CD4-positive, alpha-beta T cell treated with Interleukin-6 for 4 hours (primary cell): ENCODE measurements at places on chromosomes 11 and 22.

DNA sequence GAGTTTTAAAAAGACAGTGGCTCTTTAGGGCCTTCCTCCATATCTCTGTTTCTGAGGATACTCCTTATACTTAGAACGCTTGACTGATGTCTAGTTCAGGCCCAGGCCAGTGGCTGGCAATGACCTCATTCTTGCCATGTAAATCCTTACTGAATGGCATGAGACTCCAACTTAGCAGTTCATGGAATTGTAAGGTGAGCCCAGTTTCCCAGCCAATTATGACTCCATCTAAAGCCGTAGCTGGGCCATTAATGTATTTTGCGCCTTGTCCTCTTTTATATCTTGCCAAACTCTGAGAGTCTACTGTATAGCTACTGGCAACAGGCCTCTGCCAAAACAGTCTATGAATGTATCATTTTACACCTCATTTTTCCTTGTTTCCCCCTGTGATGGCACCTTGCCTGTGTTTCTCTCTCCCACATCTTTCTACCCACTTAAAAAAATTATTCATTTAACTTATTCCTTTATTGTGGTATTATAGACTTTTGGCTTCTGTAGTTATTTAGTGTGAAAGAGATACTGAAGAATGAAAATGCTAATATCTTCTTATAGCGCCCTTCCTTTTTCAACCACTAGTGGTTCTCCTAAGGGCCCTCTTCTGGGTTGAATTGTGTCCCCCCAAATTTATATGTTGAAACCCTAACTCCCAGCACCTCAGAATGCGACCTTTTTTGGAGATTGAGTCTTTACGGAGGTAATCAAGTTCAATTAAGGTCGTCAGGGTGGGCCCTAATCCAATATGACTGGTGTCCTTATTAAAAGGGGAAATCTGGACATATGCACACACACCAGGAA, 67.4 kb downstream of the ZNRF3 start:
- DNase-seq: no peak

GRCh38 chr11:110089617-110090282, 3.4 kb upstream of the ZC3H12C start:
- DNase-seq: no peak

GRCh38 chr11:57514538-57515331, 767 bp downstream of the SLC43A1 start:
- DNase-seq: peak; percentile 67

GRCh38 chr11:13717331-13717730, 48.9 kb downstream of the FAR1 start:
- DNase-seq: no peak

DNA sequence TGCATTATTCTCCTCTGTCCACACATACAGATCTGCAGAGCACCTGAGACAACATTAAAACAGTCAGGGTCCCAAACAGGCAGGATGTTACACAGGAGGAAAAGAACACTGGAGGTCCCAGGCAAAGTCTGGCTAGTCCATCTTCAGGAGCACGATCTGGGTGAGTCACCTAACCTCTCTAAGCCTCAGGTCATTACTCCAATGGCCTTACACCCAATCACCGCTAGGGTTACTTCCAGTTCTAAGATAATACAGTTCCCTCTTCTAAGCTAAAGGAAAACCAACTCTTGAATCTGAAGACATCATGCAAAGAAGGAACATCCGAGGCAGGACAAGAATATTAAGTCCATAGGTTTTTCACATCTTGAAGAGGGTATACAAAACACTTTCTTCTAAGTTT, 24.5 kb downstream of the ASCC2 start:
- DNase-seq: no peak

GRCh38 chr11:109552376-109552775, 130.4 kb downstream of the C11orf87 start:
- no peak for DNase-seq

DNA sequence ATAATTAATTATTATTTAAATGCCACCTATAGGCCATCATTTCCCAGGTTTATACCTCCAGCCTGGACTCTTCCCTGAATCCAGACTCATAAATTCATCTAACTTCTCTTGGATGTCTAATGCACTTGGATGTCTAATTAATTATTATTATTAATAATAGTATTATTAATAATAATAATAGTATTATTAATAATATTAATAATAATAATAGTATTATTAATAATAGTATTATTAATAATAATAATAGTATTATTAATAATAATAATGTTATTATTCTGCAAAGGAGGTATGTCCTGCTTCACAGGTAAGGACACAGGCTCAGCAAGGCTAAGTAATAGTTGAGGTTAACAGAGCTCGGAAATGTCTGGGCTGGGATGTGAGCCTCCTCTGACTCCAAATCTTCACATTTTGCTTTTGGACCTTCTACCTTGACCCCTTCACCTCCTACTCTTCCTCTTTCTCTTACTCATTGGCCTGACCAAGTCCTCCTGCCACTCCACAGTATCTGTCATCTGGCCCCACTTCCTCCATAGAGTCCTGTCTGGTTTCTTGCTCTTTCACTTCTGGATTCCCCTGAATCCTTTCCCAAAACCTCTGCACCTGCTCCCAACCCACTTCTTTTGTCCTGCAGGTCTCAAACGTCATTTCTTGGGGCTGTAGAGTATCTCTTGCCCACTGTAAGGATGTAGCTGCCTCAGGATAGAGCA, 8.0 kb downstream of the RIBC2 start:
- no peak for DNase-seq

GRCh38 chr22:29674121-29674520, 45.7 kb upstream of the CABP7 start:
- DNase-seq: no peak

GRCh38 chr22:26170795-26171580, 1.7 kb downstream of the SEZ6L start:
- DNase-seq: no peak

GRCh38 chr22:35410663-35411034, 10.7 kb downstream of the MCM5 start:
- no peak for DNase-seq

GRCh38 chr11:3144296-3145205, 20.6 kb downstream of the OSBPL5 start:
- DNase-seq: no peak

DNA sequence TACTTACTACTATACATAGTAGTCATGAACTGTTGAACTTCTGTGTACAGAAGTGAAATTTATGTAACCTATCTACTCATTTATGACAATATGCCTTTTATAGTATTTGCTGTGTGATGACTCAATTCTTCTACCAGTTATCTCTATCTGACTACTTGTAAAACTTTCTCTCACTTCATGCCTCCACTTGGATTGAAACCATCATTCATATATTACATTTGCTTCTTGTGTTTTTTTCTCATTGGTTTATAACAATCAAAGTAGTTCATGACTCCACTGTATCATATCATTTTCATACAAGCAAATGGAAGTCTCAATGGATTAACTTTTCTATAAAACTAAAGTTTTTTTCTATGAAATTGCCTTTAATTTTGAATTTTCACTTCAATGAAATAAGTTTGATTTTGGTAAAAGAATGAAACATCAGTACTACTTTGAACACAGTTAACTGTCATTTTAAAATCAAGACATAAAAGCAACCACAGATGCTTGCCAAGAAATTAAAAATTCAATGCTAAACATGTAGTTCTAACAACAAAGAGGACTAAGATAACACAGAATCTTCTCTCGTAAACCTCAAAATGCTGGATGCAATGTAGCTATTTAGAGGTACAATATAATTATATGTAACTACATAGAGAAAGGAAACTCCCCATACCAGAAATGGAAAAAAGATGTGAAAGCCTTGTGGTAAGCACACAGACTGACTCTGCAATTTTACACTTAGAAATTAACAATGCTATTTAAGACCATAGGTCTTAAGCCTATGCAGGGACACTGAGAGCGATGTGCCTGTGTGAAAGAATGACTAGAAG, 27.6 kb upstream of the EXPH5 start:
- no peak for DNase-seq

DNA sequence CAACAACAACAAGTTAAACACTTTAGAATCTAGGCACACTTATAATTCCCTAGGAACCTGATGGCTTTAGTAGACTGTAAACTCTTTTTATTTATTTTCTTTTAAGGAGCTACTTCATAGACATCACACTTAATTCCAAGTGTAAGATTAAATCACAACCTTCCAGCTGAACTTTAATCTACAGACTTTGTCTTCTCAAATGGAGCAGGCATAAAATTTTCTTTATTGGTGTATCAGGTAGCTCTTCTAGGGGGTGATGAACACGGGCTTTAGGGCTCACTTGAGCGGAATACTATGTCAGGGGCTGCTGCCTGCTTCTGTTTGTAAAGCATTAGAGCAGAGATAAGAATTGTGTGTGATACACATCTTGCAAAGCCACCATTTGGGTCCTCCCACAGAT, 525.8 kb upstream of the FAT3 start:
- no peak for DNase-seq

DNA sequence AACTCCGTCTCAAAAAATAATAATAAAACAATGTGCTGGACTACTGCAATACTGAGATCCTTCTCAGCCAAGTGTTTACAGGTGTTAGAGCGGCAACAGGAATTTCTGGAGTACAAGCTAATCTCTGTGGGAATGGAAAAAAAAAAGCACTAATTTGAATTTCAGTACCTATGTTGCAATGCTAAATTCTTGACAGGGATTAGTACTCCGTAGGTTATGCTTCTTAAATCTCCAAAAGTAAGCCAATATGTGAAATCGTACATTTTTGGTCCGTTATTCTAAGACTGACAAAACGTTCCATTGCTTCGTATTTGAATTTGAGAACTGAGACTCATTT, 1.1 kb downstream of the ATL3 start:
- no peak for DNase-seq

DNA sequence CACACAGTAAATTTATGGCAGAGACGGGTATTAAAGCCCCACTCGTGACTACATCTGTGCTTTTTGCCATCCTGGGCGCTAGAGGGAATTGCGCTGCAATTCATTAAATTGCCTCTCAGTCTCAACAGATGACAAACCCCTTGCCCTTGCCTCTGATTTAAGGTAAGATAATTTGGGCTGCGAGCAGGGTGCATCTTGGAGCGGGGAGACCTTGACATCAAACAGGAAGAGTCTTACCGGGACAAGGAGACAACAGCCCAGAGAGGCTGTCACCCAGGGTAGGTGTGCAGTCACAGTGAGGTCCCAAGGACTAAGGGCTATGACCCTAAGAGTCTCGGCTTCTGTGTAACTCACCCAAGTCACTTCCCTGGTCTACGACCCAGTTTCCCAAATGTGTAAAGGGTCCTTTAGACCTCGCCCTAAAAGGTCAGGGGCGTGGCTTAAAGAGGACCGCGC, 449 bp upstream of the TOM1 start:
- DNase-seq: peak; percentile 54

DNA sequence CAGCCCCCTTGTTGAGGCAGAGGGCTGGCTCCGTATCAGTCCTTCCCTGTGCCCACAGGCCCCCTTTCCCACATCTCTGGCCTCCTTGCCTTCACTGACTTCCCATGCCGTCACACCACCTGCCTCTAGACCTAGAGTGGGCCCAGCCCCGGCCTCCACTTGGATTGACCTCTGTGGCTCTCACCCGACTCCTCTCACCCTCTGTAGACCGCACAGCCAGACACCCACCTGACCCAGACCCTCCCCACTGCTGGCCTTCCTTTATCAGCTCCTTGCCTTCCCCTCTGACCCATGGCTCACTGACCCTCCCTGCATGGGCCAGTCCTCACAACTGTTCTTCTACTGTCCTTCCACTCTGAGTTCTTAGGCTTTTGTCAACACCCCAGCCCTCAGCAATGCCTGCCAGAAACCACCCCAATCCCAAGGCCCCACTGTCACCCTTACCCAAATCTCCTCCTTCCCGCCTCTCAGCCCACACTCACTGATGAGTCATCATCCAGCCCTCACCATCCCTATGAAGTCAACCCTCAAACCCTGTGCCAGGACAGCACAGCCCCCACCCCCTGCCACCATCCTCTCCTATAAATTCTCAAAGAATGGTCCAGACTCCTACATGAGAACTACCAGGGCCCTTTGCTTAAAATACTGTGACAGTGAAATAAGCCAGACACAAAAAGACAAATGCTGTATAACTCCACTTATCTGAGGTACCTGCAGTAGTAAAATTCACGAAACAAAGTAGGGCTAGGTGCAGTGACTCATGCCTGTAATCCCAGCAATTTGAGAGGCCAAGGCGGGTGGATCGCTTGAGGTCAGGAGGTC, 53.4 kb downstream of the SCGB1A1 start:
- DNase-seq: no peak

DNA sequence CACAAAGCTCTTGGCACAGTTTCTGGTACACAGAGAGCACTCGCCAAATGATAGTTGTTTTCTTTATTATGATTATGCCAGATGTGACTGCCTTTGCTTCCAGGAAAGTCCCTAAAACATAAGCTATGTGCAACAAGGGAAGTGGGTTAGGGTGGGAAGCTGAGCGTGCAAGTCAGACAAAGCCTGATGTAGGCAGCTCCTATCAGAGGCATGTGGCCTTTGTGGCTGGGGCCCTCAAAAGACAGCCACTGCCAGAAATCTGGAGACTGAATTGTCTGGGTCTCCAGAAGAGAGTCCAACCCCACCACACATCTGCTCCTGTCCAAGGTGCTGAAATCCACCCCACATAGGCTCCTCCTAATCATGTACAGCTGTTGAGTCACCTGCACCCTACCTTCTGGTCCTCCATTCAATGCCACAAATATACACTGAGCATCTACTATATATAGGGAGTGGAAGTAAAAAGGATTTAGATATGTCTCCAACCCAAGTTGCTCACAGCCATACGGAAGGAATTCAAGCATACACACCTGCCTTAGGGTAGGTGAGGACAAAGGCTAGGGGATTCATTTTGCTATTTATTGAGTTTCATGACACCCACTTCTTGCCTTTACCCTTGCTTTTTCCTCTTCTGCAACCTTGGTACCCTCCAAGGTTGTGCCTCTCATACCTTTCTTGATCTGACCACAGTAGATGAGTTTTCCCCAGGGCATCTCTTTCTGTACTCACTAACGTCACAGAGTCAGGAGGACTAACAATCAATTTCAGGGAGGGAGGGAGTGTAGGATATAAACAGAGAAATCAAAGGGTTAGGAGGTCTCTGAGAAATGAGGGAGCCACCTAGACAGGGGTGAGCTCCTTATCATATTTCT, 12.4 kb downstream of the SEC14L3 start:
- DNase-seq: no peak

GRCh38 chr22:27636716-27637508, 164.6 kb downstream of the MN1 start:
- DNase-seq: no peak

- DNase-seq: no peak
These were observed at the start of gene AMPD3 for GRCh38 chr11:10454878-10455631. Gene AMPD3, plus strand, starts transcription at chr11:10455264. Its CDS starts 6,256 bp downstream, at chr11:10461520.
